ENCODE measurements at places on chromosomes 1 and 21.

DNA sequence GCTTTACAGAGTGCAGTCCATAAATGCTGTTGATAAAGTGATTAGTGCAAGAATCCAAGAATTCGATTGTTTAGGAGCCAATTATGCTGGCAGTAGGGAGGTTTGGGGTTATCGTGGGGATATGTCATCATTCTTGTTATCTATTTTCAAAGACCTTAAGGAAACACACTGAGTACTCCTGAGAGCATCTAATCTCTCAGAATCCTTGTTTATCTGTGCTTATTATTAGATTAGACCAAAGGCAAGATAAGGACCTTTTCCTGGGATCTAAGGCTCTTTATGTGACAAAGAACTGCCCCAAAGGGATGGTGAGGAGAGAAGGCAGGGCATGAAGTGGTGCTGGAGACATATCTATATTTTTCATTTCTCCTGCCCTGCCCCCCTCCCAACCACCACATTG, 139.1 kb downstream of the TSEN15 start:
- DNase-seq: no peak

- no peak for DNase-seq
Measured at GRCh38 chr1:190849346-190849745, 371.7 kb upstream of the BRINP3 start.

- DNase-seq: peak; percentile 7
Measured at GRCh38 chr1:186519982-186520381, 59.1 kb upstream of the PDC start.

- no peak for DNase-seq
Measured at GRCh38 chr21:44938772-44939531, 877 bp upstream of the SLX9 start.

DNA sequence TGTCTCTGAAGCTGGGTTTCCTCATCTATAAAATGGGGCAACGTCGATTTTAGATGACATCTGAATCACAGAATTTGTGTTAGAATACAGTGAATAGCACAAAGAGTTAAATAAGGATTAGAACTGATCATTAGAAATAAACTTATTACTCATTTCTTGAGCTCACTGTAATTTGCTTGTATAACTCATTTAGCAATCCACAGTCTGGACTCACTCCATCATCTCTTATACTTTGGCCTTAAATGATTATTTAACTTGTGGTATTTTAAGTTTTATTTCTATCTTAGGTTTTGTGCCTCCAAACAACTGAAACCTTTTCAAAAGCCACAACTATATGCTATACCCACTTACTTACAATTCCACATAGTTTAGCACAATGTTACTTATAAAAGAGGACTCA, 128.0 kb downstream of the CDC42BPA start:
- DNase-seq: no peak

DNA sequence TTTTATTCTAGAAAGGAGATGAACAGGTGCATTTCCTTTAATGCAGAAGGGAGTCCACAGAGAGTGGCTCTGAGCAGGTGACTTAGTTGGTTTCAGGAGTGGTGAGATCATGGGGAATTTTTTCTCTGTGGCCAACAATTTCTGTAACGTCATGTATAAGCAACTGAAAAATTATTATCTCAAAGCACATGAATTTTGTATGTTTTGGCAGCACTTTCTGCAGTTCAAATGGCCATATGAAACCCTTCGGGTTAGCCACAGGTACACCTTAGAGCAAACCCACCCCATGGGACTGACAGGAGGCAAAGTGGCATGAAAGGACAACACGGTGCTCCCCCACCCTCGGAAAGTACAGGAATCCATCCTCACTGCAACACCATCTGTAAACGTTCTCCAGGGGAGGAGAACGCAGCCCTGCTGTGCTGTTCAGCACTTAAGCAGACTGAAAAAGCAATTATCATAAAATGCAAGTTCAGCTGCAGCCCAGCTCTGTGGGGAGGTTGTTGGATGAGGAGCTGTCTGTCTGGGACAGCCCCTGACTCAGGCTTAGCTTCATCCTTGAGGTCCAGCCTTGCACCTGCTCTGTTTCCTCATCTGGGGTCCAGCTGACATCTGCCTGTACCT, 55.8 kb upstream of the CLDN14 start:
- DNase-seq: no peak

- no peak for DNase-seq
Measured at GRCh38 chr1:178133239-178133989, 39.5 kb downstream of the RASAL2 start.

DNA sequence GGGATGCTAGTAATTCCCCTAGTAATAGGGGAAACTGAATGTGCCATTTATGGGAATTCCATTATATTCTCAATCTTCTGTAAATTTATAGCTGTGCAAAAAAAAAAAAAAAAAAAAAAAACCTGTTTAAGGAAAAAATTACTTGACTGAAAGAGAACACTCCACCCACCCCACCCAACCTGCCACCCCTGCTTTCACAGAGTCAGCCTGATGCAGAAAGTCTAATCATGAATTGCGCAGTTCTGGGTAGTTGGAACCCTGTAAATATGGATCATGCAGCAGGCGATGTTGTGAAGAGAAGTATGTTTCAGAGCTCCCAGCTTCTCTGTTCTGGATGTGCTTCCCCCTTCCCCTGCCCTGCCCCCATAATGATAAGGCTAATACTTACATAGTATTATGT, 19.6 kb upstream of the LAMC2 start:
- no peak for DNase-seq

- no peak for DNase-seq
Measured at GRCh38 chr1:227391879-227392278, 73.6 kb upstream of the CDC42BPA start.

- peak; percentile 90 for DNase-seq
Measured at GRCh38 chr1:58785442-58786058, 1.7 kb upstream of the JUN start.

- DNase-seq: no peak
Measured at GRCh38 chr1:186781730-186782129, 47.0 kb upstream of the PLA2G4A start.

DNA sequence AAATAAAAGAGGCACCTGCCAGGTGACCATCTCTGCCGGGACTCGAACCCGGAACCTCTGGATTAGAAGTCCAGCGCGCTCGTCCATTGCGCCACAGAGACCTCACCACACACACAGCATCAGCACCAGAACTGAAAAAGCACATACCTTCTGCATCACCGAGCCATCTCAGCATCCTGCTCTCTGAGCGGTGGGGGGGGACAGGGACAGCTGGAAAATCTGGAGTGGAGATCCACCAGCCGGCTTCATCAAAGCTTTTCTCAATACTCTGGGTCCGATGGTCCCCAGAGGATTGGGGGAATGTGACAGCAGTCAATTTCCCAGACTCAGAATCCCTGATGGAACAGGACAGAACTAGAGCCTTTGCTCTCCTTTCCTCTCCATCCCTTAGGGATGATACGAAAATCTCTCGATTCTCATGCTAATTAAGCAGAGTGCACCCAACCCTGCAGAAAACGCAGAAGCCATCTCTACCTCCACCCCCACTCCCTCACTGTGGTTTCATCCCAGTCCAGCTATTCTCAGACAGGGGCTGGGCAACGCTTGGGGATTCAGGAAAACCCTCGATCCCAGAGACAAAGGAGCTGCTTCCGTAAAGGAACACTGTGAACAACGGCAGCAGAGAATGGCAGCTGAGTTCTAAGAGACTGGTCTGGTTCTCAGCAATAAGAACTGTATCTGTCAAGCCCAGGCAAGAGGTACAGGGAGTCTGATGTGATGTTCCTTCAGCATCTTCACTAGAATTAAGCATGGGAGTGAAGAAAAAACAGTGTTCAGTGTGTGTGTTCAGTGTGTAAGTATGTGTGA, 29.6 kb upstream of the CADM3 start:
- no peak for DNase-seq

- DNase-seq: no peak
Measured at GRCh38 chr1:197841158-197841557, 61.3 kb upstream of the C1orf53 start.

- DNase-seq: no peak
Measured at GRCh38 chr1:204366759-204367158, 7.0 kb upstream of the PLEKHA6 start.

- DNase-seq: no peak
Measured at GRCh38 chr1:31828341-31828740, 12.5 kb upstream of the SPOCD1 start.

DNA sequence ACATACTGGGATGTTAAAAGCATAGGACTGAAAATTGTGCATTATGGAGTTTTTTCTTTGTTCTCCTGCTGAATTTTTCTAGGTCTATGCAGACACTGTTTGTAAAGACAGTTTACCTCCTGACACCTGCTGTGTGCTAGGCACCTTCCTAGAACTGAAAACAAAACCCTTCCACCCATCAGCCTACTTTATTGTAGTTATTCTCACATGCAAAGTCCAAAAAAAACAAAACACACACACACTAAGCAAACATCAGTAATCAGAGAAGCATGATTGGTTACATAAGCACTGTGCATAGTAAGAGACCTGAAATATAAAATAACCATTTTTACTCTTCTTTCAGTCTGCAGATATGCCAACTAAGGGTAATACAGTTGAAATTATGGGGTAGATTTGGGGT, 195.1 kb downstream of the CRB1 start:
- no peak for DNase-seq

- DNase-seq: peak; percentile 30
Measured at GRCh38 chr1:212118167-212118871, 82.8 kb downstream of the DTL start.

- no peak for DNase-seq
Measured at GRCh38 chr1:61117283-61117682, 34.9 kb downstream of the NFIA start.

DNA sequence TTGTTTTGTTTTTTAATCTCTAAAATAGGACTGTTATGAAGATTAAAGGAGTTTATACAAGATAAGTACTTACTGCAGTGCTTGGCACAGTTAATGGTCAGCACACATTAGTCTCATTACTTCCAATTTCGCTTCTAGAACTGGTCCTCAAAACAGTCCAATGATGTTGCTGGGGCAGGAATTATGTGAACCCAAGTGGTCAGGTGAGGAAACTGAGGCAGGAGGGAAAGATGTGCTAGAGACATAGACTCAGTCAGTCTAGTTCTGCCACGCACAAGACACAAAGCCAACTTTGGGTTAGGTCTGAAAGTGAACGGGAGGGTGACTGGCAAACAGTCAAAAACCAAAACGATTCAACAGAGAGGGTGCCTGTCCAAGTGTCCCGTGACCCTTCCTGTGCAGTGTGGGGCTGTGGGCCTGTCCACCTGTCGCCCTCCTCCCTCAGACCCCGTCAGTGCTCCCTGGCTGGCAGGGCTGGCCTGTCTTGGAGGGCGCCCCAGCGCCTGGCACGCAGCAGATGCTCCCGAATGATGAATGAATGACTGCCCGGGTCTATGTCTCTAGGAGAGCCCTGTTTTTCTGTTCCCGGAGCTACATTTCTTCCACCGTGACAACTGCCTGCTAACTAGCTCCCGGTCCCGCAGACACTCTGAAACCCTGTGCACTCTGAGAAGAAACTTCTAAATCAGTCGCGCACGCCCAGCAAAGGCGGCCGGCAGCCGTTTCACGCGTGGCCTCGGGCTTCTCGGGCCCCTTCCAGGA, 2.4 kb downstream of the LRP8 start:
- DNase-seq: no peak

DNA sequence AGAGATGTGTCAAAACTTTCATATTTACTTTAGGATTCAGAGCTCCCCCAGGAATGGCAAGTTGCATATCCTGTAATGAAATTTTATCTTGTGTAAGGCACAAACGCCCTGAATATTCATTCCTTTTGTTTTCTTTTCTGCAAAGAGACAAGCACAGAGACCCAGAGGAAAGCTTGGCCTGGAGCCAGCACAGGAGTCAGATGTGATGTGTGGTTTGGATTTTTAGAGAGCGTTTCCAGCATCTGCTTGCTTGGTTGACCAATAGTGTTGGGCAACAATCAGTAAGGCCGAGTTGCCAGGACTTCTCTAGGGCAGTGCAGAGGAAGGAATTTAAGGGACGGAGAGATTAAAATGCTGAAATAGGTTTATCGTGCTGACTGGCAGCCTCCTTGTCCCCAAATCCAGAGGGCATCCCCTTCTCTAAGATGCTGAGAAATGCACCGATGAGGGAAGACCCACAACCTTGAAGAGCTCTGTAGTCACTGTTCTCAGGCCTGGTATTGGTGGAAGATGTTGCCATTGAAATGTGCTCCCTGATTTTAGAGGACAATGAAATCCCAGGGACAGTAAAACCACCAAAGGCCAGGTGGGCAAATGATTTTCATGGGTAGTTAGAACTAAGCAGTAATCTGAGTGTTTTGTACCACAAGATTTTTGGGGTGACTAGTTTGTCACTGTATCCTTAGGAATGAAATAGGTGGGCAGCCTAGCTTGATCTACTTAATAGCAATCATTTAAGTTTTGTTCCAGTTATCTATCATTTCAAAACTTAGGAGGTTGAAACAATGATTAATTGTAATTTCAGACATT, 37.9 kb upstream of the RHOU start:
- peak; percentile 77 for DNase-seq

DNA sequence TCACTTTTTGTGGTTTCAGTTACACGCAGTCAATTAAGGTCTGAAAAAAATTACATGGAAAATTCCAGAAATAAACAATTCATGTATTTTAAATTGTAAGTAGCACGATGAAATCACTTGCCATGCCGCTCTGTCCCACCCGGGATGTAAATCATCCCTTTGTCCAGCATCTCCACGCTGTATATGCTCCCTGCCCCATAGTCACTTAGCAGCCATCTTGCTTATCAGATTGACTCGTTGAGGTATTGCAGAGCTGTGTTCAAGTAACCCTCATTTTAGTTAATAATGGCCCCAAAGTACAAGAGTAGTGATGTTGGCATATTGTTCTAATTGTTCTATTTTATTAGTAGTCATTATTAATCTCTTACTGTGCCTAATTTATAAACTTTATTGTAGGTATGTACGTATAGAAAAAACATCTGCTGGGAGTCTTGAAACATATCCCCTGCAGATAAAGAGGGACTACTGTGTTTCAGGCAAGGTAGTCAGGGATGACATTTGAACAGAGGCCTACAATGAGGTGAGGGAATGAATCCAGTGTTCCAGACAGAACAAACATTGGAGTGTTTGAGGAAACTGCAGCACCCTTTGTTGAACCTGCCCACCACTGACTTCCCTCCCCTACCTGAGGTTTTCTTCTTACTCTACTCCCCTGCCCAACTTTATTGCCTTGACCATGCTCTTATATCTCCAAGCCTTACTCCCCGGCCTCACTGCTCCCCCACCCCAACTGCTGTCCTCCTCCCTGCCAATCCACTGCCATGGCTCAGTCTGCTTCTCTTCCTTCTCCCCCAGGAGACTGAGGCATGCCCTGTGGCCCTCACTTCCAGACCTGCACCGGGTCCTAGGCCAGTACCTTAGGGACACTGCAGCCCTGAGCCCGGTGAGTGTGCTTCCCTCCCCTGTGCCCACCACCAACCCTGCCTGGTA, 7.1 kb upstream of the CDC20 start:
- no peak for DNase-seq

DNA sequence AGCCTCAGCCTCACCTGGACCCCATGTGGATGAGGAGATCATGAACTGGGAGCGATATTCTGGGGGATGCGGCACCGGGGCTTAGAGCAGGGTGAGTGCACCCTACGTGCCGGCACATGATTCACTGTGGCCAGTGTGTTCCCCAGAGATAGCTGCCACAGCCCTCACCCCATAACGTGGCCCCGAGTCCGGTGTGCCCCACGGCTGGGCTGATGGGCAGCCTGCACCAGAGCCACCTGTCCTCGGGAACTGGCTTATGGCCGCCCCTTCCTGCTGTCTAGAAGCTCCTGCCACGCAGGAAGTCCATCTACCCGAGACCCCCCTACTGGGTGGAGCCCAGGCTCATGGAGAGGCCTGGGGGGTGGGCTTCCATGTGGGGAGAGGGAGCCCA, 39.1 kb upstream of the SLC19A1 start:
- DNase-seq: no peak
